A549 (cell line): ENCODE measurements at places on chromosomes 5 and 9.

DNA sequence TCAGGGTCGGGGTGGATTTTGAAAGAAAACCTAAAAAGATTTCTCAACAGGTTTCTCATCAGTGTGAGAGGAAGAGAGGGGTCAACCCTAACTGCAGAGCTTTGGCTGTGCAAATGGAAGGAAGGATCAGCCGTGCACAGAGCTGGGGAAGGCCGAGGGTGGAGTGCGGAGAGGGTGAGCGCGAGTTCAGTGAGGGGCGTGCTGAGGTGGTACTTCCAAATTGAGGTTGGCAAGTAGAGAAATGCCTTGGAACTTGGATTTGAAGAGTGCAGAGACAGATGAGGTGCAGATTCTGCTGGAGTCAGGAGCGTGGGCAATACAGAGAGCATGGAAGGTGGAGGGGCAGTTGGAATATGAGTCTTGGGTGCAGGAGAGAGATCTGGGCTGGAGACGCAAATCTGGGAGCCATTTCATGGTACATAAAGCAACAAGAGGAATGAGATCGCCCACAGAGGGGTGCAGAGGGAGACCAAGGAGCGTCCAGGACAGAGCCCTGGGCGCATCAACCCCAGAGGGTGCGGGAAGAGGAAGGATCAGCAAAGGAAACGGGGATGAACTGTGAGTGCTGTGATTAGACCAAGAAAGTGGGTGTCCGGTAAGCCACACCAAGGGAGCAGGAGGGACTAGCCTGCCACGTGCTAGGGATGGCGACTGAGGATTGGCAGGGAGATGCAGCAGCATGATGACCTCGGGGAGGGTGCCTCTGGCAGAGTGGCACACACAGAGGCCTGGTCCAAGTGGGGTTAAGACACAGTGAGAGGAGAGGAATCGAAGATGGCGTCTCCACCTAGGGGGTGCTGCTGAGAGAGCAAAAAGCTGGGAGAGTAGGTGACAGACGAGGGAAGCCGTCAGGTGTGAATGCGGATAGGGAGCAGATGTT lies 105.8 kb downstream of the ADAMTS2 start:
- DNase-seq, result no peak

GRCh38 chr9:33287087-33287490 lies 3.2 kb upstream of the NFX1 start:
- peak; percentile 89 for DNase-seq

- DNase-seq, result no peak
Measured at GRCh38 chr5:71895546-71895945, 176.5 kb downstream of the CARTPT start.

GRCh38 chr9:81474792-81475191 lies 214.6 kb downstream of the TLE1 start:
- DNase-seq, result no peak

DNA sequence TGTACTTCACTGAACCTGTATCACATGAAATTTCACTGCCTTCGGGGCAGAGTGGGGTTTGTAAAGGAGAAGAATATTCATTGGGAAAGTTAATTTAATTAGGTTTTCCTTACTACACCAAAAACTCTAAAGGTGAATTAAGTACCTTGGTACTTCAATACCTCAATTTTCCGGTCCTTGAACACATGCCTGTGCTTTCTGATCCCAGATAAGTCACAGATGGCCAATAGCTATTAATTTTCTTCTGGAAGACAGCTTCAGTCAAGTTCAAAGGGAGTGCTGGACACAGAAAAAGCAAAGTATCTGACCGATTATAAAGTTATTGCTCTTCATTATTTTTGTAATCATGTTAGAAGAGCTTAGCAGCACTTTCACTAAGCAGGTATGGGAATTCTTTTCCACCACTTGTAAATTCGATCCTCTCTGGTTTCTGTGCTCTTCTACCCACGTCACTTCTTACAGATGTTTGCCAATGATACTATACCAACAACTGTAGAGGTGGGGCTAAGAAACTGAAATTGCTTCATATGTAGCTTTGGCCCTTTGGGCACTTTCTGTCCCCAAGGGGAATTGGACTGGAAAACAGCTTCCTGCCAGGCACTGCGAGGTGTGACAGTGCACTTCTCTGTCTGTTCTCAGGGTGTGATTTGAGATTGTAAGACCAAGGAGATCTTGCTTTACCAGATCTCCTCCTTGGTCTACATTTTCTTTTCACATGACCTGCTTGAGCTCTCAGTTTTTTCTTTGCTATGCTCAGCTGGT lies 164.0 kb downstream of the CCDC192 start:
- no peak for DNase-seq

DNA sequence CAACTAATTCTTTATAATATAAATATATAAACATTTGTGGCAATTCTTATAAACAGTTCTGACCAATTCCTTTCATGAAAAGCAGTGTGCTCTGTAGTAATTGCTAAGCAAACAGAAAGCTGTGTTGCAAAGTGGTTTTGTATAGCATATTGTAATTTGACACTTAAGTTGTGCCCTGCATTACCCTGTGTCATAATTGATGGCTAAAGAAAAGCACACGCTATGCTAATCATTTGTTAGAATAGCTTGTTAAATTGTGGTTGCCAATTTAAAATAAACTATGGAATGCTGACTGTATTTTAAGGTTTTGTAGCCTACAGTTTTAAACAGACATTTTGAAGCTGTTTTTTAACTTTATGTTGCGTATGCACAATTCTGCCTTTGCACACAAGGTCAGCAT lies 140.0 kb downstream of the PBX3 start:
- DNase-seq, result no peak

GRCh38 chr9:121648799-121649198 lies 2.6 kb upstream of the DAB2IP start:
- DNase-seq, result no peak

GRCh38 chr9:89972535-89972934 lies 367.7 kb downstream of the GADD45G start:
- DNase-seq, result no peak

DNA sequence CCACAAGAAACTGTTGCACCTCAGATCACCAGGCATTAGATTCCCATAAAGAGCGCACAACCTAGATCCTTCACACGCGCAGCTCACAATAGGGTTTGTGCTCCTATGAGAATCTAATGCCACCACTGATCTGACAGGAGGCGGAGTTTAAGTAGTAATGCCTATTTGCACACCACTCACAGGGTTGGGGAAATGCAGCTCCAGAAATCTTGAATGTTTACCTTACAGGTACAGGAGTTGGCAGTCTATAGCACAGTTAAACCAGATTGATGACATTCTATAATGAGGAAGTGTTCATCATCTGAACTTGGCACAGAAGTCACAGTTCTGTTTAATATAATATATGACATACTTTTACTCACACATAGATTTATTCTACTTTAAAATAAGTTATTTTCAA lies 732.2 kb upstream of the ZNF608 start:
- no peak for DNase-seq

DNA sequence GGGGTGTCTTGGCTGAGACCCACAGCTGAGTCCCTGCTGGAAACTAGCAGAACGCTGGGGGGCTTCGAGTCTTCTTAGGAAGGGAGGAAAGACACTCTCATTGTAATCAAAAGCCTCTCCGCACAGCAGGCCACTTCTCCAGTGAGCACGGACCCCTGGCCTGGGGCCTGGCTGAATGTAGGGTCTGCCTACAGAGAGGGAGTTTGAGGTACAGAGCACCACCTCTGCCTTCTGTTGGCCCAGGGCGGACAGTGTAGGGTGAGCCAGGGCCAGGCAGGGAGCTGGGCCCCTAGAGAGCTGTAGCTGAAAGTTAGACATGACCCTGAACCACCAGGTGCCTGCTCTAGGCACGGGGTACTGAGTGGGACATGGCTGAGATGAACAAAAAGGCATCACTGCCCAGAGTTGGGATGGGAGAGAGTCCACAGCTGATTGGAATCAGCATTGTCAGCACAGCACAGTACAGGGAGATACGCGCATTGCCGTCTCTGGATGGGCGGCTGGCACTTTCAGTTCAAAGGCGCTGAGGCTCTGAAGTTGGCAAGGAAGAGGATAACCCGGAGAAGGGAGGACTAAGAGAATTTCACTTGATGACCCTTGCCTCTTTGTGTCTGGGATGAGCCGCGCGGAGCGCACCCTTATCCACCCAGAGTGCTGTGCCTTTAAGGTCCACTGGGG lies 363 bp upstream of the SLC25A48 start:
- no peak for DNase-seq

DNA sequence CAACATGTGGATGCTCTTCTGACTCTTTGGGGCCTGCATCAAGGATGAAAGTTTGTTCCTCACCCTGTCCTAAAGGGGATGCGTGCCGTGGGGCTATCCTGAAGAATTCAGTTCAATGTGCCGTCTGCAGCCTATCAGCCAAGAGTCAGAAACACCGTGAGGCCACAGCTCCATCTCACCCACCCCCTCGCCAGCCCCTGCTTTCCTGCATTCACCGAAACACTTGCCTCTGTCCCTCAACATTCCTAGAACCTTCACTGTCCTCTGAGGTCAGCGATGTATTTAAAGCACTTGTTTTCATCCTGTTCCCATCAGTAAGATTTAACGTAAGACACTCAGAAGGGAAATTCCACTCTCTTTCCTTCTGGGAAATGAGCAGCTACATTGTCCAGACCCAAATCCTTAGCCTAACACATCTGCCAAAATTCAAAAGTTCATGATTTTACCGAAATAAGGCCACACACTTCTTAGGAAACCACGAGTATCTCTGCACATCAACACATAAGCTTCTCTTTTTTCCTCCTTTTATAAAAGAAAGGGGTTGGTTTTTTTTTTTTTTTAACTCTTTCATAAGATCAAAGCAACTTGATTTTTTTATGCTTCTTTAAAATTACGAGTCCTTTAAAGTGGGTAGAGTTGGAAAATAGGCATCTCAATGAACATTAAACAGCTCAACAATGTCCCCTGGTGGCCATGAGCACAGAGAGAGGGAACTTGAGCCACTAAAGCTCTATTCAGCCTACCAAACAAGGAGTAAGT lies 100.7 kb downstream of the SUSD1 start:
- no peak for DNase-seq
